ENCODE measurements at places on chromosomes 4 and X. TPM values are rescaled to one million over a fixed set of nuclear protein-coding genes. Genes with fewer than 3 reads are reported as not detected.

The RBBP7 gene
- total RNA-seq: 115 TPM

The TRPC5OS gene
- total RNA-seq: not detected

The TLR6 gene
- 0.71 TPM for total RNA-seq

The PAGE2B gene
- total RNA-seq: not detected

The SSX3 gene
- total RNA-seq: not detected

The DRD5 gene
- not detected for total RNA-seq

The CYBB gene
- 18.7 TPM for total RNA-seq

The SYTL4 gene
- total RNA-seq: 2.1 TPM

Data from left ventricle myocardium inferior (tissue), 1 donor.